Activated CD4-positive, alpha-beta T cell treated with anti-CD3 and anti-CD28 coated beads for 1 hour (primary cell): ENCODE measurements at places on chromosomes 5 and 9.
A peak's percentile ranks its signal among the peaks of the same experiment; 100 is the strongest.

- no peak for DNase-seq
Measured at GRCh38 chr9:3074247-3074646, 230.4 kb upstream of the PUM3 start.

GRCh38 chr9:16002816-16003215 is 450.0 kb downstream of the CCDC171 start:
- no peak for DNase-seq

DNA sequence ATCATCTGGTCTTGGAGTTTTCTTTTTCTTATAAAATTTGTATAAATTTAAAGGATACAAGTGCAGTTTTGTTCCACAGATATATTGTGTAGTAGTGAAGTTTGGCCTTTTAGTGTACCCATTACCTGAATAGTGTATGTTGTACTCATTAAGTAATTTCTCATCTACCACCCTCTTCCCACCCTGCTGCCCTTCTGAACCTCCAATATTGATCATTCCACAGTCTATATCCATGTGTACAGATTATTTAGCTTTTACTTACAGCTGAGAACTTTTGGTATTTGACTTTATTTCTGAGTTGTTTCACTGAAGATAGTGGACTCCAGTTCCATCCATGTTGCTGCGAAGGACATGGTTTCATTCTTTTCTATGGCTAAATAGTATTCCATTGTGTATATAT is 63.1 kb upstream of the NR3C1 start:
- DNase-seq = no peak

GRCh38 chr5:126139773-126140172 is 283.4 kb upstream of the GRAMD2B start:
- DNase-seq = no peak

GRCh38 chr5:84480873-84481637 is 96.4 kb upstream of the EDIL3 start:
- DNase-seq = no peak

- DNase-seq = no peak
Measured at GRCh38 chr9:120711354-120711753, 2.9 kb downstream of the MEGF9 start.

DNA sequence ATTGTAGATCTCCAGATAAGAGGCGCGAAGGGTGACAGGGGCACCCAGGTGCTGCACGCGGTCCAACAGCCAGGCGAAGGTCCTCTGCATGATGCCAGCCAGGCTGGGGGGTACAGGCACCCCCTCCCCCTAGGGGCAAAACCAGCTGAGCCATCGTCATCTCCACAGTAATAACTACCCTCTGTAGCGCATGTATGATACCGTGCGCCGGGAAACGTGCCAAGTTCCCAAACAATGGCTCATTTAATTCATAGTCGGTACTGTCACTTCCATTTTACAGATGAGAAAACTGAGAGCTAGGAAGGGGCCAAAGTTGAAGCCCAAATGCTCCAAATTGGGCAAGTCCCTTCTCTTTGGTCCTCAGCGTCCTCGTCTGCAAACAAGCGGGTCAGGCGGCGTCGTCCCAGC is 1.5 kb downstream of the KIF12 start:
- DNase-seq = no peak

DNA sequence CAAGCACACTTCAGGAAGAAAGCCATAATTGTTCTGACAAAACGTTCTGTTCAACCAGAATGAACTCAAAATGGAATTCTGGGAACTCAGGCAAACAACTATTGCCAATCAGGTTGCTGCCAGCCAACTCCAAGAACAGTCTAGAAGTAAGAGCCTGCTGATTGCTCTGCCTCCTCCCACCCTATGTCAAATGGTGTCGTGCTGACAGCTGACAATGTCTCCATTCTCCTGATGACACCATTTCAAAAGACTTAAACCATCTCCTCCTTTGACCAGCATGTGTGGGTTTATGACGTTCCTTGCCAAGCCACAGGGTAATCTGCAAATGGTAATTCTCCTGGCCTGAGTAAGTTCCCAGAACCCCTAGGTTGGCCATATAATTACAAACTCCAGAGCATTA is 21.9 kb upstream of the PLIN2 start:
- DNase-seq = no peak

GRCh38 chr5:74581988-74582365 is 58.6 kb downstream of the ENC1 start:
- DNase-seq = no peak

DNA sequence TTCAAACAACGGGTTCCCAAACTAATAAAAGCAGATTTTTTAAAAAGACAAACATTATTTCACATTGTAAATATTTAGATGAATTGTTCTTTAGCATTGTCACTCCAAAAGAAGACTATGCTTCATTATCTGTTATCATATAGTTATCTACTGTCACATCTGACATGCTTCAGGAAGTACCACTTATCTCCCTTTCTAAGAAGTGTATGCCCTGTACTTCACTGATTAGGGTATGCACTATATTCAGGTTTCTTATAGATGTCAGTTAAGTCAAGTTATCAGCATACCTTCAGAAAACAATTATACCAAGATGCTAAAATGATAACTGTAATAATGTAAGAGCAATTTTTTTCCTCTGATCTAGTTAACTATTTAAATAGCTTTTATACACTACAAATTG is 40.4 kb downstream of the LMBRD2 start:
- no peak for DNase-seq

- no peak for DNase-seq
Measured at GRCh38 chr9:90787771-90788460, 13.7 kb upstream of the SYK start.

- no peak for DNase-seq
Measured at GRCh38 chr5:175351126-175351525, 92.9 kb downstream of the DRD1 start.

- DNase-seq = peak; percentile 70
Measured at GRCh38 chr9:132235894-132236661, 74.2 kb downstream of the NTNG2 start.

DNA sequence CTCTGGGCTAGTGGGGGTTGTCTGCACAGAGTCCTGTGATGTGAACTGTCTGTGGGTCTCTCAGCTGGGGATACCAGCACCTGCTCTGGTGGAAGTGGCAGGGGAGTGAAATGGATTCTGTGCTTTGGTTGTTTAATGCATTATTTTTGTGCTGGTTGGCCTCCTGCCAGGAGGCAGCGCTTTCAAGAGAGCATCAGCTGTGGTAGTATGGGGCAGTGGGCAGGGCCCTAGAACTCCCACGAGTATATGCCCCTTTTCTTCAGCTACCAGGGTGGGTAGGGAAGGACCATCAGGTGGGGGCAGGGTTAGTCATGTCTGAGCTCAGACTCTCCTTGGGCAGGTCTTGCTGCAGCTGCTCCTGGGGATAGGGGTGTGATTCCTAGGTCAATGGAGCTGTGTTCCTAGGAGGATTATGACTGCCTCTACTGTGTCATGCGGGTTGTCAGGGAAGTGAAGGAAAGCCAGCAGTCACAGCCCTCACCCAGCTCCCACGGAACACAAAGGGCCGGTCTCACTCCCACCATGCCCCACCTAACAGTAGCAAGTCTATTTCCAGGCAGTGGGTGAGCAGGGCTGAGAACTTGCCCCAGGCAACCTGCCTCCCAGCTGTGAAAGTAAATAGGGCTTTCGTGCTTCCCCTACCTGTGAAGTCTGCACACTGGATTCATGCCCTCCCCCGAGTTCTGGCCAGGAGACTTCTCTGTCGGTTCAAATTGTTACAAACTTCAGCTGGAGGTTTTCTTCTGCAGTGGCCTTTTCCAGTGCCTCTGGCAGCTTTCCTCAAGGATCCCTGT is 25.7 kb upstream of the FAM81B start:
- DNase-seq = no peak

DNA sequence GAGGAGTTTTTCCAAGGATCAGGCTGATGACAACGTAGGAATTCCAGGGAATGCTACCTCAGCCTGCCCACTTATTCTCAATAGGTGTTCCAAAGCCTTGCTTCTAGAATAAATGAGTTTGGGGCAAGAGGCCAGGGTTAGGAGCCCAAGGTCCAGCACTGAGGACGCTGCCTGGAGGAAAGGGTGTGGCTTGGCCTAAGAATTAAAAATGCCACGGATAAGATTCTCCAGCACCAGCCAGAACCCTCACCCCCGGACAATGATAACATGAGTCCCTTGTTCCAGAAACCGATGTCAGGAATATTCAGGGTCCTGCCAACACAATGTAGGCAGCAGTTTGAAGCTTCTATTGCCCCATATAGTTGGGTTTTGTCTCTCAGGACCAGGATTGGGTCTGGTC is 7.6 kb downstream of the SPRY4 start:
- DNase-seq = no peak

DNA sequence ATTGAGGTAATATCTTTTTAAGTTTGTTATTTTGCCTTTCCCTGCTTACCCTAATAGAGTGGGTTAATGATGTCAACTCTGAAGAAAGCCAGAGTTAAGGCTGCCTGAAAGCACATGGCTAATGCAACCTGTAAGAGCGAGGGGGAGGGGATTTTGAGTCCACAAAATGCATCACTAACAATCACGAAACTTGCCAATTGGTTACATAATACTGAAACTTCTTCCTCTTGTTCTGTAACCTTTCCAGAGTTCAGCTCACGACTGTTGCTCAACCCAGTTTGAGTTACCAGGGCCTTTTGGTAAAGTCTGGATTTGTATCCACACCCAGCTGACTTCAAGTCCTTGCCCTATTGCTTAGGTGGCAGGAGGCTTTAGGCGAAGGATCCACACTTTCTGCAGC is 308.8 kb downstream of the EFNA5 start:
- DNase-seq = no peak

GRCh38 chr9:20226345-20226744 is 396.0 kb downstream of the MLLT3 start:
- DNase-seq = no peak

- DNase-seq = no peak
Measured at GRCh38 chr9:14480526-14480925, 166.6 kb upstream of the NFIB start.

DNA sequence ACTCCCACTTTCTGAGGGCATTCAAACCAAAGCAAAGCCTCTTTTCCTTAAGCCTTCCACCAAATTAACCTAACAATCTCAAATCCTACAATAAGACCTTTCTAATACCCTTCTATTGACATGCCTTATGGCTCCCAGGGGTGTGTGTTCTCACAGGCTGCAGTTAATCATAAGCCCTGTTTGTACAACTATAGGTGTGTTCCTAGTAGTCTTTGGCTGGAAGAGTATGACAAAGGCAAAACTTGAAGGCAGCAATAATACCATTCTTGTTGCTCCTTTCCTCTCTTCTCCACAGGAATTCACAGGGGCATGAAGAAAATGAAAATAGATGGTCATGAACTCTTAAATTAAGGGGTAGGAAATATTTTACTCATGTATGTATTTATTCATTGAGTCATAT is 10.9 kb upstream of the FBXO38 start:
- DNase-seq = no peak

DNA sequence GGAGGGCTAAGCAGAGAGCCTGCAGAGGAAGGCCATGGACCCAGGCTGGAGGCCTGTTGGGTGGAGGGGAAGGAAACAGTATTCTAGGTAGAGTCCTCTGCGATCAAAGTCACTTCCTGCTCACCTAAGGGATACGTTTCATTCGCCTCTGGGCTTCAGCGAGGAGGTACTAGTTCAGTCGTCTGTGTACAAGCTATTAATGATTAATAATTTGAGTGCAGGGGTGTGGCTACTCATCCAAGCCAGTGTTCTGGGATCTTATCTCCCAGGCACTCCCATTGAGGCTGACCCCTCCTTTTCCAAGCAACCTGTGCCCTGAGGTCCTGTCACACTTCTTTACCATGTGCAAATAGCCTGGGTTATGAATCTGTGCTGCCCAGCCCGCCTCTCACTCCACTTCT is 25.2 kb downstream of the RALGPS1 start:
- DNase-seq = no peak

GRCh38 chr5:138932171-138932810 is 57.2 kb upstream of the LRRTM2 start:
- DNase-seq = no peak

DNA sequence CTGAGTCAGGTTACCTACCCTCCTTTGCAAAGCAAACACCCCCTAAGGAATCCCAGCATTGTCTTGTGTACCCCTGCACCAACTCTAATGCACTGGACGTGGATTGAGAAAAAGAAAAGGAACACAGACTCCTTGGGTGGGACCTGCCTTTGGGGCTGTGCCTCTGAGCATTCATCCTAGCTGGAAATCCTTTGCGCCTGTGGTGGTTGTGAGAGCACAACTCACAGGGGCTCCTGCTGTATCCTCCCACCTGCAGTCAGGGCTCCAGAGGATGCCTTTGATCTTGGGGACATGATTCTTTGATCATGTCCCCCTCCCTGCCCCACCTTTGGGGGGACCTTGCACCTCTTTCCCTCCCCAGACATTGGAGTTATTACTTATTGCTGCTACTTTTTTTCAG is 338.5 kb downstream of the GADD45G start:
- no peak for DNase-seq

DNA sequence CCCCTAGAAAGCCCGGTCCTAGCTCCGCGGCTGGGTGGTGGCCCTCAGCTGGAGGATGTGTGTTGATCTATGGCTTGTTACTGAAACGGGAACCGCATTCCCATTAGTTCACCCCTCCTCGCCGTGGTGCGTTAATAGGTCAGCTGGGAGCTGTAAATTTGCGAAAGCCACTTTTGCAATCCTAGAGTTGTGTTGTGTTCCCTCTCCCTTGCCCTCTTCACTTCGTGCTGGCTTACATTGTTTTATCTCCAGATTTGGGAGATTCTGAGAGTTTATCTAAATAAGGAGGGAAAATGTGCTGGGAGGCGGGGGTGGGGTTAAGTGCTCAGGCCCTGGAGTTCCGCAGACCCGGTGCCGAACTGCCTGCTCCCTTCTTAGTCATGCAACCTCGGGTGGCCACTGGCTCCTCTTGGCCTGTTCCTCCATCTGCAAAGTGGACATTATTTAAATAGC is 62.8 kb downstream of the HMCN2 start:
- no peak for DNase-seq

GRCh38 chr9:96399325-96399633 is 15.8 kb upstream of the SLC35D2 start:
- no peak for DNase-seq

DNA sequence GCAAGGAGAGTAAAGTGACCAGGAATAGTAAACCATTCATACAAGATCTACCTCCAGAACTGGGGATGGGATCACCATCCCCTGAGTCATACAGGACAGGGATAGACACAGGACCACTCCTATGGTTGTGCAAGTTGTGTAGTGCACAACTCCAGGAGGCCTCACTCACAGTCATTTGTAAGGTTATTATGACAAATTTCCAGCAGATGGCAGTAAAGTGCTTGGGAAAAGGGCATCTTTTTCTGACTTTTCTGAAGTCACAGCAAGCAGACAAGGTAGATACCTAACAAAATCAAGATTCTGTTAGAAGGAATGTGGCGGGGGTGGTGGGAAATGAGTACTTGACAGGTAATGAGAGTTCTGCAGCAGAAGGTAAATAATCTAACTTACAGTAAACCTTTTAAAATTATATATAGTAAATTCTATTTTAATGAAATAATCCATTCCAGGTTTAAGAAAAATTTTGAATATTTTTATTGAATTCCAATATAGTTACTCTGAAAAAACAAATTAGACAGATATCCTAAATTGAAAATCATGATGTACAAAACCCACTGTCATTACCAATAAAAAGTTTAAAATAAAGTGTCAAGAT is 16.7 kb upstream of the KIF27 start:
- DNase-seq = no peak

- no peak for DNase-seq
Measured at GRCh38 chr9:136805207-136805740, 2.5 kb upstream of the RABL6 start.
